ENCODE measurements at places on chromosomes 4 and X.

DNA sequence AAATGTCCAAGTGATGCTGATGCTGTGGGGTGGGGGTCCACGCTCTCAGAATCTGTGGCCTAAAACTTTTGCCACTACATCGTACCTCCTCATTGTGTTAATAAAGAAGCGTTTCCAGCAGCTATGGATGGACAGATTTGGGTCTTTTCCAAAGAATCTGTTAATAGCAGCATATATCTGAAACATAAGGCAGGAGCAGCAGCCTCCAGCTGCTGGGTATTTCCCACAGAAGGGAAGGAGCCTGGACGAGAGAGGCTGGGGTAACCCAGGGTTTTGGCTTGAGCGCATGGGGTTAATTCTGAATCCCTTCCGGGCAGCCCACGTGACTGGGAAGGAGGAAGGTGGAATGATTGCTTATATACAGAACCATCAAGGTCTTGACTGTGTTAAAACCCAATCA, 332.4 kb downstream of the BCOR start:
- DNase-seq = no peak

GRCh38 chr4:149292425-149293007, 523.1 kb downstream of the IQCM start:
- no peak for DNase-seq

GRCh38 chr4:2497931-2498330, 29.0 kb downstream of the RNF4 start:
- no peak for DNase-seq

DNA sequence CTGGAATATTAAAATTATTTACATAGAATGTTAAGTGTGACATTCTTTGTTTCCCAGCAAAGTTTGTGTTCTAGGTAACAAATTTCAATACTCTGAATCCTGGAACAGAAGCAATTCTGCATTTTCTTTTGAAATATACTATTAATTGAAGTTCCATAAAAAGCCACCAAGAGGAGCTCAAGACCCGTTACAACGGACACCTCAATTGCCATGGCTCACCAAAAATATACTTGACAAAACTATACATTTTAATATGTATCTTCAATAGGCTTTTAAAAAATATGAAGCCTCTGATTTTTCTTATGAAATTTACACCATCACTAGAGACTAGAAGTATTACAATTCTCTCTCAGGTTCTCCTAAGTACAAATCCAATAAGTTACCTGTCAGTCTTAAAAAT, 111.4 kb downstream of the NYX start:
- DNase-seq = no peak

DNA sequence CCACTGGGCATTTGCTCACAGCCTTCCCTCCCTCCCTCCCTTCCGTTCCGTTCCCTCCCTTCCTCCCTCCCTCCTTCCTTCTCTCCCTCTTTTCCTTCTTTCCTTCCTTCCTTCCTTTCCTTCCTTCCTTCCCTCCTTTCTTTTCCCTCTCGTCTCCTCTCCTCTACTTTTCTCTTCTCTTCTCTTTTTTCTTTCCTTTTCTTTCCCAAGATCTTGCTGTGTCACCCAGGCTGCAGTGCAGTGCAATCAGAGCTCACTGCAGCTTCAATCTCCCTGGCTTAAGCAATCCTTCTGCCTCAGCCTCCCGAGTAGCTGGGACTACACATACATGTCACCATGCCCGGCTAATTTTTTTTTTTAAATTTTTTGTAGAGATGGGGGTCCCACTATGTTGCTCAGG, 26.7 kb upstream of the ING2 start:
- no peak for DNase-seq

GRCh38 chrX:154967603-154968002, 54.9 kb downstream of the F8 start:
- no peak for DNase-seq

GRCh38 chr4:140078366-140078765, 75.6 kb downstream of the MAML3 start:
- no peak for DNase-seq

- no peak for DNase-seq
Measured at GRCh38 chr4:129240816-129241215, 144.9 kb downstream of the C4orf33 start.

GRCh38 chrX:44401151-44401550, 57.7 kb upstream of the EFHC2 start:
- DNase-seq = no peak

DNA sequence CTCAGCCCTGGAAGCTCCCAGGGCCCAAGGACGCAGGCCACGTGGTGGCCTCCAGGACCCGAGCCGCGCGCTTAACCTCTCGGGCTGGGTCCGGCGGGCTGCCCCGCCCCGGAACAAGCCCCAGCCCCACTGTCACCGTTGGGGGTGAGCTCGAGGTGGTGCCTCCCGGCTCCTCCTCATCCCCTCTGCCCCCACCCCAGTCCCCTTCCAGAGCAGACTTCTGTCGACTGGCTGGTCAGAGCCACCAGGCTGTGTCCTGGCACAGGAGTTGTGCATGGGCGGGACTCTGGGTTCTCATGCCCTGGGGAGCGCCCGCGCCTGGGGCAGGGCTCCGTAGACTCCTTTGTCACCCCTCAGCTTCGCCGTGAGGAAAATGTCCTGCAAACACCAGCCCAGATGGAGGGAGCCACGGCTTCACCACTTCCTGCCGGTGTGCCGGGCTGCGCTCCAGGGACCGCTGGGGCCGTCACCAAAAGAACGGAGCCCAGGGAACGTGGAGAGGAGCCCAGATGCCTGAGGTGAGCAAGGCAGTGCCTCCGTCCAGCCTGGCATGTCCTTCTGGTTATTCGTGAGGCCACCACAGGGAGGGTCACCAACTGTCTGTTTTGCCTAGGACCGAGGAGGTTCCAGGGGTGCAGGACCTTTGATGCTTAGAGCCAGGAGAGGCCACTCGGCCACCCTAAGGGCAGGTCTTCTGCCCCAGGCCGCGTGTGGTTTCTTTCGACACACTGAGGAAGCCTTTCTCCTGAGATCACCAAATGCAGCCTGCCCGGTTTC, 7.1 kb upstream of the RGS12 start:
- no peak for DNase-seq

- DNase-seq = no peak
Measured at GRCh38 chr4:52982255-52982945, 120.3 kb downstream of the RASL11B start.

DNA sequence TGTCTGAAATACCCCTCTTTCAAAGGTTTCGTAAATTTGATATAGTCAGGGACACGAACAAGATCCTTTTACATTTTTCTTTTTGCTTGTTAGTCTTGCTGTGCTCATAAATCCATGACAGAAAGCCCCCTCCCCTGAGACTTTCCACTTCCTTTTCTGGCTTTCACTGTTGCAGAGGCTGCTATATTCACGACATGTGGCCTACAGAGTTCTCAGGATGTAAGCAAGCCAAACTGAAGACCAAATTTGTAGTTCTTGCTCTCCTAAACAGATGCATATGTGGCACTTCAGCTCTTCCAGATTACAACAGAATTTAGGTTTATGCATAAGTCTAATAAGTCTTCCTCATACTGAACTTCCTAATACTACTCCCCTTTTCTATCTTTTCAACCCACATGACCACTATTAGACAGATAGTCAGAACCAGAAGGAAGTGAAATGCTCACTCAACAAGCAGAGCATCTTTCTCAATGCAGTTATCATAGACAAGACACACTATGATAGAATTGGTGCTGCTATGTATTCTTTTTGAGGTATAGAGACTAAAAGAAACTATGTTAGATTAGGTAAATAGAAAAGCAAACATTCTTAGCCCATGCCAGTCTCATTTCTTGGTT, 15.0 kb downstream of the BTK start:
- no peak for DNase-seq

DNA sequence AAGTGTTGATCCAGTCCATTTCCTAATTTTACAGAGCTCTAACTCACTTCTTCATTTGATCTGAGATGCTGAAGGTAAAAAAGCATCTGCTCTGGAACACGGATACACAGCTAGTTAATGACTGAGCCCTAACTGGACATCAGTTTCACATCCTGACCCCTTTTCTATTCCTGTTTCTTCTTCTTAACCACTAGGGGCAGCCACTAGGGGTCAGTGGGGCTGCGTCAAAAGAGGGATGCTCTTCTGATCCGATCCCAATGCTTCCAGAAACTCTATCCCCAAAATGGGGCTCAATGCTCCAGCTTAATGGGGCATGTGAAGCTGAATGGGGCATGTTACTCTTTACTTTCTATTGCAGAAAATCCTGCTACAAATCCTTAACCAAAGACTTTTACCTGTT, 33.4 kb upstream of the PHKA2 start:
- no peak for DNase-seq

DNA sequence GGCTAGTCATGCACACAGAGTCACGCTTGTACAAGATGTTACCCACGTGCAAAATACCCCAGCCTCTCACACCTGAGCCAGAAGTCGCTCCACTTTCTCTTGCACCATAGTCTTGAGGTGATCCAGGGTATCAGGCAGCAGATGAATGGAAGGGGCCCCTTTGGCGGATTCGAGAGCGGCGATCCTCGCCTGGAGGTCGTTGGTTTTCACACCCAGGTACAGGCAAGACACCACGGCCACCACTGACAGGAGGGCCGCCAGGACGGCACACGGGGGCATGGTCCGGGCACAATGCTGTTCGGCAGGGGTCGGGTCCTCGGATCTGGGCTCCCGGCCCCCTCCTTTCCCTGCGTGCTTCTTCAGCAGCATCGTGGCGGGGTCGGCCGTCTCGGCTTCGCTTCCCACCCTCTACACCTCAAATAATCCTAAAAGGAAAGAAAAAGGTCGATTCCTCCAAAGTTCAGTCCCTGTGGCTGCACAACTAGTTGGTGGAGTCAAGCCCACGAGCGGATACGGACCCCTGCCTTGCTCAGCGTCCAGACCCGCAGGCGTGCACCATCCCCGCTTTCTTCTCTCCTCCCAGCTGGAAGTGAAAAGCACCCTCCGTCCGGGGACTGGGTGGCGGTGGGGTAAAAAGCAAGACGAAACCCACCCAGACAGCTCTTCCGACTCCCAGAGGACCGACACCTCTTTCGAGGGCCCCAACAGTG, 652 bp downstream of the COL25A1 start:
- DNase-seq = no peak

DNA sequence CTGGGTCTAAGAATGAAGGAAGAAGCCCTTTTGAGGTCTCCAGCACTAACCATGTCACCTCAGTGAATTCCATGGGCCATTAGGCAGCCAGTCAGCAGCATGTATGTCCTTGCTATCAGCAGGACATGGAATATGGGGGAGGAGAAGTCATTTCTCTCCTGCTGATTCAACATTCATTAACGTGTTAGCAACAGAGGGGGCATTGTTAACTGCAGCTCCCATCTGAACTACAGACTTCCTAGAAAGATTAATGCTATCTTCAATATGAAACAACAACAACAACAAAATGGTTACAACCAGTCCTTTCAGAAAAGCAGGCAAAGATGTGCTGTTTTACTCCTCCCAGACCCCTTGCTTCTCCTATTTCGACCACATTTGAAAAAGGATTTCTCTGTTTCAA, 120.4 kb upstream of the SLC34A2 start:
- no peak for DNase-seq

Data from stimulated activated CD8-positive, alpha-beta memory T cell treated with anti-CD3 and anti-CD28 coated beads, Interleukin-2, amount 100 ng/mL, for 1 hour (primary cell).